ENCODE measurements at places on chromosomes 6 and 20.

DNA sequence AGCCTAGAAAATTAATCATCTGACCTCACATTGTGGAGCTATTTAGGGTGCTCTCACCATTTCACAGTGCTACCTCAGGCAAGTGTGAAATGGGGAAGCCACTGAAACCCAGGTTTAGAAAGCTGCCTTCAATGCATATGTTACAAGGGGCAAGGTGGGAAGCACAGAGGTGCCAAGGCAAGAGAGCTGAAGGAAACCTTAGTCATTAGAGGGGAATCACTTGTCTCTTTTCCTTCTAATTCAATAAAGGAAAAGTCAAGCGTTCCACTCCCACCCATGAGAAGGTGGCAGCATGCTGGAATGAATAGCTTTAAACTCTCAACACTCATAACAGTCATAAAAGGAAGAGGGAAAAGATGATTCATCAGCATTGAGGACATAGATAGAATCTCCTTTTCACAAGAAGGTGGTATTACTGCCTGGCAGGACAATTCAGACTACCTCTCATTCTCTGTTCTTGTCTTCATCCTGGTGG is 251.9 kb upstream of the IRAK1BP1 start:
- no peak for DNase-seq

DNA sequence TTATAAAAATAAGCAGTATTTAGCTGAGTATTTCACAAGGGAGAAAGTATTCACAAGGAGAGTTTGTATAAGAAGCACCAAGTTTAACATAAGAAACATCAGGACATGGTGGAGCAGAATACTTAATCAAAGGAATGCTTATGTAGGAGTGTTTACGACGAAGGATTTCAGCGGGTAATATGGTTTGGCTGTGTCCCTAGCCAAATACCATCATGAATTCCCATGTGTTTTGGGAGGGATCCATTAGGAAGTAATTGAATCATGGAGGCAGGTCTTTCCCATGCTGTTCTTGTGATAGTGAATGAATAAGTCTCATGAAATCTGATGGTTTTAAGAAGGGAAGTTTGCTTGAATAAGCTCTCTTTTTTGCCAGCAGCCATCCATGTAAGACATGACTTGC is 1099.1 kb upstream of the ADGRB3 start:
- DNase-seq = no peak

DNA sequence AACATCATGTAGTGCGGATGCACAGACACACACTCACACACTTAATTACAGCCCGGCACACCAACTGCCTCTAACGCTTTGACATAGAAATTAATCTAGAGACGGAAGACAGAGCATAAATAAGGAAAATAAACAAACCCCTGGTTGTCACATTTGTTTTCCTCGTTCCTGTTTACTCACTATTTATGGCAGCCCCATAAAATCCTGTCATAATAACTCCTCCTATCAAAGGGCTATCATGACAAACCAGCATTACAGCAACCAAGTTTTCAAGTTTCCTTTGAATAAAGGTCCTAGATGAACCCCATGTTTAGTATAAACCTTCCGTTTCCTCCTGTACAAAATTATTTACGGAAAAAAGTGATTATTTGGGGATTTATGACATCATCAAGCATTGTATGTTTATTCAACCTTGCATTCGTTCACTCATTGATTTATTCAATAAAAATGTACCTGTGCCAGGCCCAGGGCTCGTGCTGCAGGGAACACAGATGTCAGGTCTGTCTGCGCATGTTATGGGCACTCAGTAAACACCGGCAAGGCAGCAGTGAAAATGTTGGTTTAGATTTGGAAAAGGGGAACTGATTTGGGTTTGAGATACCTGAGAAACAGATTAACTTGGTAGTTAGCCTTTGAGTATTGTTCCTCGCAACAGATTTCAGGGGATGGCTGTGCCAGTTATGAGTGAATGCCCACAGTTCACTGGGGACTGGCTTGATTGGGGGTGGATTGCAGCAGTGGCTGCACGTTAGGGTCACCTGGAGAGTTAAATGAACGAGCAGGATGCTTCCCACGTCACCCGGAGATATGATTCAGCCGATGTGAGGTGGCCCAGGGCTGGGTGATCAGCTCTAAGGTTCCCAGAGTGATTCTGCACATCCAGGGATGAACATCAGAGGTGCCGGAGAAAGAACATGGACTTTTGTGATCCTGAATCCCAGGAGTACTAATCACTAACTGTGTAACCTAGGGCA is 295.3 kb upstream of the FOXQ1 start:
- no peak for DNase-seq

- DNase-seq = no peak
Observed at GRCh38 chr6:27836141-27836782, 75.9 kb downstream of the OR2B2 start.

- DNase-seq = no peak
Observed at GRCh38 chr6:144265390-144265789, 19.7 kb upstream of the UTRN start.

- DNase-seq = no peak
Observed at GRCh38 chr6:148616841-148617240, 130.0 kb upstream of the UST start.

- no peak for DNase-seq
Observed at GRCh38 chr20:9442858-9443257, 71.5 kb upstream of the LAMP5 start.

GRCh38 chr20:2261046-2261485 is 34.7 kb upstream of the TGM3 start:
- no peak for DNase-seq

DNA sequence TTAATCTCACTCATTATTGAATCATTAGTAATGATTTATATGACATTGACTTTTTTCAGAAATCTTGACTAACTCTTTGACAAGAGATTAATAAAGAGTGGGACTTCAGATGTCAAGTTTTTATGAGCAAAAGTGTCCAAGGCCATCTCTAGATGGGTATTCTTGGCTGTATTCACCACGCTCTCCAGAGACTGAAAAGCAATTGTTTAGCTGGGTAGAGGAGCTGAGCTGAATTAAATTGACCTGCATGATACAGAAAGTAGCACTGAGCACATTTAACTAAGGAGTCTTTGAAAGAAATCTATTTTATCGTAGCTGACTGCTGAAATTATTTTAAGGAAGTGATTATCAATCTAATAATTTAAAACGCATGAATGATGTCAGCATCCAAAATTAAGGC is 89.4 kb downstream of the LINC00237 start:
- DNase-seq = no peak

DNA sequence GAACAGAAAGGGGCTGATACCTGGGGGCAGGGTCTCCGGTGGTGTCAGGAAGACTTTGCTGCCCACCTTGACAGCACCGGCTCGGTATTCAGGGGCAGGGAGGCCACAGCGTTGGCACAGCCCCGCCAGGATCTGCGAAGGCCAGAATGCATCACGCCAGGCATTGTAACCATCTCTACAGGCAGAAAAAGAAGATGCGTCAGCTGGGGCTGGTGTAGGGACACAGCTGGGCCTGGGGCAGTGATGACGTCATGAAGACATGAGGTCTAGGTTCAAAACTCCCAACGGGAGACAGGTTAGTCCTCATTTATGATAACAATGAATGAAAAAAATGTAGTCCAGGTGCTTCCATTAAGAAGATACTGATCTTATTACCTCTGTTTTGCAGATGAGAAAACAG is 22.0 kb downstream of the ERGIC3 start:
- no peak for DNase-seq

- DNase-seq = no peak
Observed at GRCh38 chr6:46882645-46883044, 39.1 kb downstream of the ADGRF5 start.

DNA sequence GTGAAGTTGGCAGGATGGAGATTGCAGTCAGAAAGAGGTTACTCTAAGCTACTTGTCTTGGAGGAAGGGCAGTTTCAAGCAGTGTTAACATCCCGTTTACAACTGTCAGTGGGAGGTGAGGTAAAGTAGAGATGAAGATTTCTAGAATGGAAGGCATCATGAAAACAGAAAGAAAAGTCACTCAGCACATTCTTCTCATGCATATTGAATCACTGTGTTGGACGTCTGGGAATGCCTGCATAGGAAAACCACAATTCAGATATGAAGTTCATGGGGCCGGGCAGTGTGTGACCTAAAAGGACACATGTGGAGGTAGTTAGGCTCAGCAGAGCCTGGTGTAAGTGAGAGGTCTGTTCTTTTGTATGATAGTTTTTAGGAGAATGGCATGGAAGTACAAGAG is 73.5 kb upstream of the LAMP5 start:
- no peak for DNase-seq

DNA sequence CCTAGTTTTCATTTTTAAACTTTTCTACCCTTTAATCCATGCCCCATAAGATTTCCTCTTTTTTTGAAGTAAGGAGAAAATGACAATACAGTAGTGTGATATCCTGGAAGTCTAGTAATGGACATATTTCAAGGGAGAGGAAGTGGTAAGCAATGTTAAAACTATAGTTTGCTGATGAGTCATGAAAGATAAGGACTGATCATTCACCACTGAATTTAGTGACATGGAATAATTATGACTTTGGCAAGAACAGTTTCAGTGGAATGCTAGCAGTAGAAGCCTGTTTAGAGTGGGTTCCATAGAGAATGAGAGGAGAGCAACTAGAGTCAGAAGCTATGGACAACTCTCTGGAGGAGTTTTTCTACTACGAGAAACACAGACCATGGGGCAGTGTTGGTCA is 24.9 kb upstream of the SLC2A12 start:
- DNase-seq = no peak

DNA sequence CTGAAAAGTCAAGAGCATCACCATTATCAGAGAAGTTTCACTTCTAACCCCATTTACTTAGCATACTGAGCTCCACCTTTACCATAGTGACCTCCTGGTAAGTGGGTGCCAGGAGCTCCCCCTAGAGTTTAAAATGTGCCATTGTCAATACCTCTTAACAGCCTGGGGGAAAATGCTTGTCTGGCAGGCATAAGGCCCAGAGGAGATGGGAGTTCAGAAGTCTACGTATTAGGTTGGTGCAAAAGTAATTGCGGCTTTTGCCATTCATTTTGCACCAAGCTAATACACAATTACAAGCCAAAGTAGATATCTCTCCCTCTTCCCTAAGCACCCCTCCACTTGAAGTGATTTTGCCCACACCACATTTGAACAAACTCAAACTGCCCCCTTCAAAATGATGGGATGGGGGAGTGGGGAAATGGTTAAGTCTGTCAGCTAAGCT is 919.0 kb downstream of the KIF16B start:
- DNase-seq = no peak

GRCh38 chr6:37095997-37096396 is 74.0 kb upstream of the PIM1 start:
- DNase-seq = no peak

DNA sequence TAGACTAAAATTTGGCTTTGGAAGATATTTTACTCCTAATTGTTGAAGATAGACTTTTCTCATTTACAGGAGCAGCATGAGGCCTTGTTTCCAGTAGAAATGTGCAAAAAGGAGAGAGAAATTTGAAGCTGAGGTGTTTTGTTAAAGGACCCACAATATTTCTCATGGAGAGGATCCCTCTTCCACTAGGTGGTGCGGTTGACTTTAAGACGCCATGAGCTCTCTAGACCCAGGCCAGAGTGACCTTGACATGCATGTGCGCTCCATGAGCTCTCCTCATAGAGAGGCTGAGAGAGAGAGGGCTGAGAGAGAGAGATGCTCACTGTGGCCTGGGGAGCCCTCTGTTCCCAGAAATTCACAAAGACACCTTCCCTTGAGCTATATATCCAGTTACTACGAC is 861.2 kb upstream of the EYS start:
- no peak for DNase-seq

DNA sequence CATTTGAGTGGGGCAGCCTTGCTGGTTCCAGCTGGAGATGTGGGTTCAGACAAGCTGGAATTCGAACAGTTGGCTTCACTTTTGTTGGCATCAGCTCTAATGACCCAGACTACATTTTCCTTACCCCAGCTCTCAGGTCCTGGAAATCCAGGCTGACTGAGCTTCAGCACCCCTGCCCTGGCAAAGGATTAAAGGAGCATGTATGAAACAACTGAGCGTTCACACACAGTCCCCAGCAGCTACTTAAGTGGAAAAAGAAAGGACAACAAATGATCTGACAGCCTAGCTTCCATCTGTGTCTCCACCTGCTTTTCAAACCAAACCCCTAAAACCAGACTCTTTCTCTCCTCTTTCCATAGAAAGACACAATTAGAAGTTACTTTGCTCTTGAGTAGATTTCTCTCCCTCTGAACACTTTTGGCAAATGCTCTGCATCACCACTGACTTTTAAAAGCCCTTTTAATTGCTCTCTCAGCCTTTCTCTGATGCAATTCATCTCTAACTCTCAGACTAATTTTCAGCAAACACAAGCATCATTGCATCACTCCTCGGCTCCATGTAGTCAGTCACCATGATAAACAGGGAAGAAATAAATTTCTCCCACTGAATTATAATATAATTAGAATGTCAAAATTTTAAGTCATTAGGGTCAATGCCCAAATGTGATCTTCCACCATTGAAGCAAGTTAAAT is 28.1 kb downstream of the ROS1 start:
- no peak for DNase-seq

DNA sequence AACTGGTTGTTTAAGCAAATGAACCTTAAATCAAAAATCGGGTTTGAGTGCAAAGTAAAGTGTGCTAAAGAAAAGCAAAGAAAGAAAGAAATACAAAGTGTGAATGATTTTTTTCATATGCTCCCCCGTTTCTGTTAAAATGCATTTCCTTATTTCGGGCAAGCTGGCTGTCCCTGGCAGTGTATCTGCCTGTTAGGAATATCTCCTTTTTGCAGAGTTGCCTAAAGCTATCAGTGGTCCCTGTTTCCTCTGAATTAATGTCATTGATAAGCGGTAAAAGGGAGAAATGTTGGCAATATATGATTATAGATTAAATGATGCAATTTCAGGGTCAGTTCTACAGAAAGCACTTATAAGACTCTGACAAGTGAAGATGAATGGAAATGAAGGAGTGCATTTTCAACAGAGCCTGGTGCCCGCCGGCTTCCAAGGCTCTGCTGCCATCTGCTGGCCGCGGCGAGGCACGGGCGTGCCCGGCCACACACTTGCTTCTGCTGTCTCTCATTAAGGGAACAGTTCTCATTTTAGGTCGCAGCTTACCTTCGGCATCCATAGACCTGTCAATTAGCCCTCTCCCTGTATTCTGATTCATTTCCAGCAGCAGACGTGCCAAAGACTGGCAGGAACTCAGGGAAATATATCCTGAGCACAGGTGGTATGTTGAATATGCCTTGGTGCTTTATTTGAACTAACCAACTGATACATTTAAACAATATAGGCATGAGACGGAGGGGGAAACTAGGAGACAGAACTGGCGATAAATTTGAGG is 381.9 kb downstream of the C6orf118 start:
- DNase-seq = peak; percentile 29

GRCh38 chr20:23639490-23639958 is 1.8 kb upstream of the CST3 start:
- no peak for DNase-seq

Data from stimulated activated naive CD4-positive, alpha-beta T cell treated with Interleukin-2 at 50 U/mL for 16 hours (primary cell).